ENCODE measurements at places on chromosomes 1 and 21. TPM values are rescaled to one million over a fixed set of nuclear protein-coding genes. Genes with fewer than 3 reads are reported as not detected.

GPX7 gene
- total RNA-seq, result 23.5 TPM

HSF2BP gene
- 0.40 TPM for total RNA-seq

LCE3A gene
- not detected for total RNA-seq

IGFN1 gene
- total RNA-seq, result not detected

SPRR2E gene
- not detected for total RNA-seq

ADAMTS5 gene
- not detected for total RNA-seq

OR2T33 gene
- not detected for total RNA-seq

INKA2 gene
- 2.8 TPM for total RNA-seq

AGMAT gene
- 7.9 TPM for total RNA-seq

KRTAP19-3 gene
- total RNA-seq, result not detected

LCK gene
- 469 TPM for total RNA-seq

C4BPB gene
- total RNA-seq, result 0.43 TPM

Measured in activated CD4-positive, alpha-beta memory T cell treated with anti-CD3 and anti-CD28 coated beads, Interleukin-2, amount 10 ng/mL, durations not matched to agents 7 days and 5 days (primary cell).